NCI-H2081 (cell line): ENCODE measurements at places on chromosomes 12 and 14.

DNA sequence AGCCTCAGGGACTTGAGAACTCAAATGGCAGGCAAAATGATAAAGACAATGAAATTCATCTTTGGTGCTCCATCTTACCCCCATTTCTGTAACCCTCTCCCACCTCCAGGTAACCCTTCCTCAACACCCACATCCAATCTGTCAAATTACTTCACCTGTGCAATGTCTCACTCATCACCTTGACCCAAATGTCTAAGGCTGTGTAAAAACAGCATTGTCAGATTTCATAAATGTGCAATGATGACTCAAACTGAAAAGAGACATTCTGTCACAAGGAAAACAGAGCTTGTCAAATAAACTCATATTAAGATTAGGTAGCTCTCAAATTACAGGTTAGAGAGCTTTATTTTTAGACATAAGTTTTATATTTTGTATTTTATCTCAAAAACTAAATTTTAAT, 19.9 kb upstream of the COCH start:
- no peak for DNase-seq

- DNase-seq, result peak; percentile 87
These were observed 3.6 kb downstream of the TNS2 start for GRCh38 chr12:53053218-53054111.

- no peak for DNase-seq
These were observed 24.1 kb upstream of the NRDE2 start for GRCh38 chr14:90355540-90356518.

GRCh38 chr14:68315081-68315480, 477.8 kb downstream of the ZFP36L1 start:
- DNase-seq, result no peak
